Right cardiac atrium (tissue), 5 donors: ENCODE measurements at places on chromosomes 12 and 14. TPM values are rescaled to one million over a fixed set of nuclear protein-coding genes. Genes with fewer than 3 reads are reported as not detected.

KRT79 gene
- total RNA-seq = not detected

CNIH1 gene
- total RNA-seq = 114 TPM

PPP1R36 gene
- 0.60 TPM for total RNA-seq

OTX2 gene
- not detected for total RNA-seq

YARS2 gene
- total RNA-seq = 8.7 TPM

FANCM gene
- 2.9 TPM for total RNA-seq

CMA1 gene
- total RNA-seq = not detected

EXOC3L4 gene
- 1.1 TPM for total RNA-seq

RASSF9 gene
- 2.9 TPM for total RNA-seq

RNF10 gene
- total RNA-seq = 236 TPM

RHOJ gene
- total RNA-seq = 20.3 TPM

TGM1 gene
- total RNA-seq = 2.0 TPM

CBLN3 gene
- 2.9 TPM for total RNA-seq

TSHR gene
- total RNA-seq = not detected

ANG gene
- total RNA-seq = 6.1 TPM

HPD gene
- 1.4 TPM for total RNA-seq

MDGA2 gene
- total RNA-seq = not detected

POTEG gene
- total RNA-seq = not detected

RPS6KA5 gene
- total RNA-seq = 9.9 TPM

PLD4 gene
- total RNA-seq = 0.06 TPM

TARBP2 gene
- 13.9 TPM for total RNA-seq

OR4K13 gene
- total RNA-seq = not detected

CLEC4D gene
- 0.26 TPM for total RNA-seq

ADGRD1 gene
- 386 TPM for total RNA-seq

RERGL gene
- total RNA-seq = 2.1 TPM

DPY19L2 gene
- 48.1 TPM for total RNA-seq

SLC17A8 gene
- not detected for total RNA-seq

TMEM30B gene
- 1.5 TPM for total RNA-seq

OTUB2 gene
- 0.65 TPM for total RNA-seq

FOXG1 gene
- not detected for total RNA-seq

PLEKHG7 gene
- not detected for total RNA-seq

ZFYVE1 gene
- total RNA-seq = 13.8 TPM

WDHD1 gene
- 1.5 TPM for total RNA-seq

ESPL1 gene
- total RNA-seq = 0.38 TPM

PABPN1 gene
- 95.8 TPM for total RNA-seq

CLEC4C gene
- not detected for total RNA-seq

SLC10A1 gene
- total RNA-seq = not detected

IAPP gene
- not detected for total RNA-seq

LALBA gene
- total RNA-seq = not detected

CAPS2 gene
- 21.8 TPM for total RNA-seq

NUBPL gene
- 19.1 TPM for total RNA-seq

KRT2 gene
- total RNA-seq = not detected
